ENCODE measurements at places on chromosomes 1 and 21.

DNA sequence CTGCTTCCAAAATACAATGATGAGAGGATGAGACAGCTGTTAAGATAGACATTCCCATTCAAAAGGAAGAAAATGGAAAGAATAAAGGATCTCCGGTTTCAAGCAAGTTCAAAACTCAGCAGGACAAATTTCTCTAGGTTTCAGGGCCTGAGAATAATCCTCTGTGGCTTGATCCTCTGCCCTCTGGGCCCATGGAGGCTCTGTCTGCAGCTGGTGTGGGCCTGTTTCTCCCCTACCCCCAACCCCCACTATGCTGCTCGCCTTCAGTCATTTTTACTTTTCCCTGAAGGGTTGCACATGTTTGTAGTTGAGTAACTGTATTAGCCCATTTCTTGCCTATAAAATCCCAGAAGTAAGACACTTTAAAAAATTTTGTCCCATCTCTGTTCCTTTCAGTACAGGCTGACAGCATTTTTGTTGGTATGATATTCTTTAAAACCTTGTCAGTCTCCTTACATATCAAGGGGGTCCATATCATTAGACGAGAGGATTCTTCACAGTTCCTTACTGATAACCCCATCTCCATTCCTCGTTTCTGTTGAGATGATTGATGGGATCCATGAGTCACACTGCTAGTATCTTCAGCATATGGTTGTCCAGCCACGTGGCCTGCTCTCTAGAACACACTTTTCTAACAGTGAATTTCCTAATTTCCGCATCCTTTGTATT is 10.5 kb downstream of the ZMYM4 start:
- DNase-seq = no peak

- no peak for DNase-seq
Measured at GRCh38 chr21:17387030-17387617, 125.7 kb upstream of the CXADR start.

- DNase-seq = no peak
Measured at GRCh38 chr1:184650177-184650866, 104.3 kb downstream of the EDEM3 start.

- no peak for DNase-seq
Measured at GRCh38 chr1:186753241-186753640, 73.0 kb upstream of the PTGS2 start.

DNA sequence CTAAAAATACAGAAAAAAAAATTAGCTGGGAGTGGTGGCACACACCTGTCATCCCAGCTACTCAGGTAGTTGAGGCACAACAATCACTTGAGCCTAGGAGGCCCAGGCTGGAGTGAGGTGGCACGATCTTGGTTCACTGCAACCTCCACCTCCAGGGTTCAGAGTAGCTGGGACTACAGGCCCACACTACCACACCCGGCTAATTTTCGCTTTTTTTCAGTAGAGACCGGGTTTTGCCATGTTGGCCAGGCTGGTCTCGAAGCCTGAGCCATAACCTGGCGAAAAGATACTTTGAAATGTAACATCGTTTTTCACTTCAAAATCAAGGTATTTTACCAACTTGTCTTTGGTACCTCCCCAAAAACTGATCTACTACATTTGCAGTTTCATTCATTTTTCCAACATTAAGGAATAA is 6.1 kb downstream of the GAS5 start:
- DNase-seq = no peak

DNA sequence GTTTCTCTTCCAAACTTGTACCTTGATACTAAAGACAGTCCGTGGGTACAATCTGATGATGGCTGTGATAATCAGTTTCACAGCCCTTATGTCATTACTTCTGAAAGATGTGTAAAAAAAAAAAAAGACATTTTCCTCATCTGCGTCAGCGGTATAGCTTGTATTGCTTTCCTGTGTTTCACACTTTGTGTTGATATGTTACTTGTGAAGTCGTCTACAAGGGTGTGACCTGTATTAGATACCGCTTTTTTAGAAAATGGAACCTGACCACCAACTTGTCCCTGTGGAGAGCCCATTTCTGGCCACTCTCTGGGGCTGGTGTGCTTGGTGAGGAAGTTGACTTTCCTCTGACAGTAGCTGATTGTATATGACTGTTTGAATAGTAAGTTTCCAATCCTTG is 50.5 kb downstream of the PEX14 start:
- no peak for DNase-seq

DNA sequence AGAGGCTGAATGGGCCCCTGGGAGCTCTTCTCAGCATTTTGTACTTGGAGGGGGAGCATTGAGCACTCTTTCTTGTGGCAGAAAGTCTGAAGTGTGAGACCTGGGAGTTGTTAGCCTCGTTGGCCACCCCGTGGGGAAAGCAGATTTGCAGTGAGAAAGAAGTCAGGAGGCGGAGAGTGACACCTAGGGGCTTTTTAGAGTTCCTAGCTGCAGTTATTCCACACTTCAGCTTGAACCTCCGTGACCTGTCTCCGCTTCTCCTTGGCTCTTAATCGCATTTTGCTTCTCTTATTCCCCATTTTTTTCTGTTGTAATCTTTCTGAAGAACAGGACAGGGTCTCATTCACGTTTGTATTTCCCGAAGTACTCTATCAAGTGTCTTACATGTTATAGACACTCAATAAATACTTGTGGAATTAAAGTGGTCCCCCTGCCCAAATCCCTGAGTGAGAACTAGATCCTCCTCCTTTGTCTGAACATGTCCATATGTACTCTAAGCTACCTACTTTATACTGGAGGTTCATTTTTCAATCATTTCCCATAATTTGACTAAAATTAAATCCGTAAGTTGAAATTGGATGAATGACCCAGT is 14.5 kb upstream of the C1orf141 start:
- peak; percentile 9 for DNase-seq

DNA sequence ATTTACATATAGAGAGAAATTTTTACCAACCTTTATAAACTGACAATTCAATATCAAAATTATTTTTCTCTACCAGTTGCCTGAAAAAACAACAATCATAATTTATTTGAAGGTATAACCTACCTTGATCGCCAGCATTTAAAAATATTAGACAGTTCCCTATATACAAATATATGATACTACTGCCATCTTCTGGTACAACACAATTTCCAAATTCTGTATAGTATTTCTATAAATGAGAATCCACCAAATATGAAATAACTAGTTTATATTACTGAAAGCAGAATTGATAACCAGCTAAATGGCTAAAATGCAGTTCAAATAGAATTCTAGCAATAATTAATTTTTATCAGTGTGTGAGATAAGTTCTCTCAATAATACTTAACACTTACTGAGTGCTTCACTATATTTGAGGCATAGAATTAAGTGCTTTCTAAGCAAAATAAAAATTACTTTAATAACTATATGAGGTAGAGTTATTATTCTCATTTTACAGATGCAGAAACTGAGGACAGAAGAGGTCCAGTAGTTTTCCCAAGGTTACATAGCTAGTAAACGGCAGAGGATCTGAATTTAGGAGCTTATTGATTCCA is 75.6 kb downstream of the PIGK start:
- no peak for DNase-seq

- no peak for DNase-seq
Measured at GRCh38 chr1:181284978-181285377, 196.5 kb downstream of the IER5 start.

DNA sequence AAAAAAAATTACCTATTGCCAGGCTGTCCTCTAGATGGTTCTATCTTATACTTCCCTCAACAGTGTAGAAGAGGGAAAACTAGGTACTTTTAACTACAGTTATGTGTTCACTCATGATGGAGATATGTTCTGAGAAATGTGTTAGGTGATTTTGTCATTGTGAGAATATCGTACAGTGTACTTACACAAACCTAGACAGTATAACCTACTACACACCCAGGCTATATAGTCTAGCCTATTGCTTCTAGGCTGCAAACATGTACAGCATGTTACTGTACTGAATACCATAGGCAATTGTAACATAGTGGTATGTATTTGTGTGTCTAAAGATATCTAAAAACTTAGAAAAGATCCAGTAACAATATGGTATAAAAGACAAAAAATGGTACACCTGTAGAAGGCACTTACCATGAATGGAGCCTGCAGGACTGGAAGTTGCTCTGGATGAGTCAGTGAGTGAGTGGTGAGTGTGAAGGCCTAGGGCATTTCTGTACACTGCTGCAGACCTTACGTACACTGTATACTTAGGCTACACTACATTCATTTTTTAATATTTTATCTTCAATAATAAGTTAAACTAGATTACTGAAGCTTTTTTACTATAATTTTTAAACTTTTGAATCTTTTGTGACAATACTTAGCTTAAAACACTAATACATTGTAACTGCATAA is 13.2 kb downstream of the MGST3 start:
- no peak for DNase-seq

GRCh38 chr1:88784551-88784950 is 100.5 kb downstream of the PKN2 start:
- DNase-seq = no peak

GRCh38 chr1:207883104-207883651 is 27.7 kb downstream of the CD34 start:
- no peak for DNase-seq
